ENCODE measurements at places on chromosomes 5 and 9. TPM values are rescaled to one million over a fixed set of nuclear protein-coding genes. Genes with fewer than 3 reads are reported as not detected.

The ZNF883 gene
- total RNA-seq: 0.32 TPM

The STC2 gene
- 117 TPM for total RNA-seq

The SLC6A19 gene
- 0.08 TPM for total RNA-seq

DNA sequence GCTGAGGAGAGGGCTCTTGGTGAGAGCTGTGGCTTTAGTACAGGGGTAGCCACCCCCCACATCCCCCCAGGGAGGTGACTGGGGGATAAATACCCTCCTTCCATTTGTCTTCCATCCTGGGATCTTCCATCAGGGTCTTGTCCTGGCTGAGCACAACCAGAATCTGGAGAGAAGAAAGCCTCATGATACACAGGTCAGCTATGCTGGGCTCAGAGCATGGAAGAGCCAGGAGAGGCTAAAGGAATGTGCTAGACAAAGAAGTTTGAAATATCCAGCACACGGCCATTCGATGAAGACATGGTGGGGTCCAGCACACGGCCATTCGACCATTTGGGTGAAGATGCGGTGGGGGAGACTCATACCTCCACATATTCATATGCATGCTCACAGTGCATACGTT, 30.0 kb downstream of the ROPN1L start:
- no peak for DNase-seq

- DNase-seq: no peak
Measured at GRCh38 chr5:130104895-130105688, 200.8 kb downstream of the CHSY3 start.

- no peak for DNase-seq
Measured at GRCh38 chr9:117325831-117326230, 89.0 kb downstream of the ASTN2 start.

GRCh38 chr5:125538469-125538868, 792.0 kb upstream of the ZNF608 start:
- DNase-seq: no peak
